CD4-positive, CD25-positive, alpha-beta regulatory T cell (primary cell): ENCODE measurements at places on chromosomes 1 and 21.

- H3K36me3 ChIP-seq, result peaks cover 48% of the 10 kb centered on the region
- no peak overlapping the region for H3K4me3 ChIP-seq
- H3K27ac ChIP-seq, result no peak overlapping the region
- H3K27me3 ChIP-seq, result no peaks in the 10 kb centered on the region
Measured at GRCh38 chr1:88802950-88803349, 88.4 kb downstream of the GTF2B start.

GRCh38 chr1:200036619-200037270 lies 9.2 kb downstream of the NR5A2 start:
- no peak for DNase-seq
- peaks cover 26% of the 10 kb centered on the region for H3K4me1 ChIP-seq
- H3K4me3 ChIP-seq, result no peak overlapping the region
- no peak overlapping the region for H3K27ac ChIP-seq

DNA sequence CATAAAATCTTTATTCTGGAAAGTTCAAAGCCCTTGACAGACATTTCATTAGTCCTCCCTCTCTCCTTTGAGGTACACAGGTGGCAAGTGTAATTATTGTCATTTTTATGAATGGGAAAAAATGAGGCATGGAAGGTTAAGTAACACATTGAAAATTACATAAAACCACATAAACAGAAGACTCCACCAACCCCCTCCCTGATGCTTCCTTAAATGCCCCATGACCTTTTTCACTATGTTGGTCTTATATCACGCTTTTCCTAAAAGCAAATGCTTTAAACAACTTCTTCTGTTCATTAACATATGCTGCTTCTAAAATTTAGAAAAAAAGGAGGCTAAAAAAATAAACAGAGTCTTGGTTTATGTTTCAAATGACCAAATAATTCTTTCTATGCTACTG lies 648.4 kb downstream of the PTPRC start:
- no peak overlapping the region for H3K27ac ChIP-seq
- H3K36me3 ChIP-seq, result no peaks in the 10 kb centered on the region
- DNase-seq, result no peak

- H3K36me3 ChIP-seq, result peaks cover 6% of the 10 kb centered on the region
- peak overlapping the region; percentile 92 for H3K4me3 ChIP-seq
- peak; percentile 21 for DNase-seq
- H3K27me3 ChIP-seq, result no peaks in the 10 kb centered on the region
- H3K4me1 ChIP-seq, result peaks cover 36% of the 10 kb centered on the region
Measured at GRCh38 chr1:244653439-244654107, 647 bp downstream of the DESI2 start.

DNA sequence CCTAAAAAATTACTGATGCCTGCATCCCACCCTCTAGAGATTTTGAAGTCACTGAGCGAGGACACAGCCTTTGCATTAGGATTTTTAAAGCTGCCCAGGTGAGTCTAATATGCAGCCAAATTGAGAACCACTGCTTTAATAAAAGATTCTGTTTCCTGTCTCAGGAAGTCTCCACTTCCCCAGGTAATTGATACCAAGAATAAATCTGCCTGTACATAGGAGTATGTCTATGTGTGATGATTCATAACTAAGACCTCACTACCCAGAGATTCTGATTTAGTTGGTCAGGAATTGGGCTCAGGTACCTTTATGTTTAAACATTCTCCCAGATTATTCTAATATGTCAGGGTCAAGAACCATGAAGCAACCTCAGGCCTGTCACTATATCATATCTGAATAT lies 108.8 kb upstream of the ARTN start:
- peaks cover 2% of the 10 kb centered on the region for H3K36me3 ChIP-seq
- H3K27ac ChIP-seq, result no peak overlapping the region
- no peak overlapping the region for H3K4me3 ChIP-seq
- no peaks in the 10 kb centered on the region for H3K27me3 ChIP-seq

DNA sequence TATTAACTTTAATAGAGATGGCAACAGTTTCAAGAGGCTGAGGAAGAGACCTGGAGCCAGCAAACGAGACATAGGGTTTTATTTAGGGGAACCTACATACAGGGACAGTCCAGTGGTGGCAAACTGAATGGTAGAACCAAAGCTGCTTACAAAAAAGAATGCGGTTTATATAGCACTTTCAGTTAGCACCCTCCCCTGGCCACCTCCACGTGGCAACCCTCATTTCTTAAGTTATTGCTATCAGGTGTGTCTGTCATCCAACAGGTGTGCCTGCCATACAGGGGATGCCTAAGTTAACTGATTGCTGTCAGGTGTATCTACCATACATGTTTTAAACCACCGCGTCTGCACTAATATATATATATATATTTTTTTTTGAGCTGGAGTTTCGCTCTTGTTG lies 129.2 kb upstream of the DUSP10 start:
- no peaks in the 10 kb centered on the region for H3K27me3 ChIP-seq
- H3K27ac ChIP-seq, result no peak overlapping the region
- no peak for DNase-seq
- H3K4me3 ChIP-seq, result no peak overlapping the region
- H3K36me3 ChIP-seq, result no peaks in the 10 kb centered on the region

GRCh38 chr1:41714638-41715389 lies 203.9 kb downstream of the HIVEP3 start:
- H3K4me1 ChIP-seq, result no peaks in the 10 kb centered on the region
- no peak overlapping the region for H3K4me3 ChIP-seq
- no peak overlapping the region for H3K27ac ChIP-seq
- DNase-seq, result no peak
- no peaks in the 10 kb centered on the region for H3K36me3 ChIP-seq

DNA sequence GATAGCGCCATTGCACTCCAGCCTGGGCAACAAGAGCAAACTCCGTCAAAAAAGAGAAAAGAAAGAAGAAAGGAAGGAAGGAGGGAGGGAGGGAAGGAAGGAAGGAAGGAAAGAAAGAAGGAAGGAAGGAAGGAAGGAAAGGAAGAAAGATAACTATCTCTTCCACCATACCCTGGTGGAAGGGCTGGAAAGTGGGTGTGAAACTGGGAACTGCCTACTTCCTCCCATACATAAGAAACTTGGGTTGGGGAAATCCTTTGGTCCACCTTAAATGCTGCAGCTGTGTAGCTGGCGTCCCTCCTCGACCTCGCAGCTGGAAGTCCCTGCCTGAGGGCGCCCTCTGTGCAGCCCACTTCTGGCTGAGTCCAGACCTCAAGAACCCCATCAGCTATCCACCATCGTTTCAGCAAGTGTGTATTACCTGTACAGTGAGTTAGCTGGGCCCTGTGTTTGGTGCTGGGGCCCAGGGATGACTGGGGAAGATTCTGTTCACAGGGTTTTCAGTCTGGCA lies 4.6 kb upstream of the FAM167B start:
- no peak overlapping the region for H3K27ac ChIP-seq
- no peaks in the 10 kb centered on the region for H3K36me3 ChIP-seq
- no peak overlapping the region for H3K4me3 ChIP-seq
- no peak for DNase-seq
- peaks cover 29% of the 10 kb centered on the region for H3K4me1 ChIP-seq
- no peaks in the 10 kb centered on the region for H3K27me3 ChIP-seq
